8988T (cell line): ENCODE measurements at places on chromosomes 3 and 15.

DNA sequence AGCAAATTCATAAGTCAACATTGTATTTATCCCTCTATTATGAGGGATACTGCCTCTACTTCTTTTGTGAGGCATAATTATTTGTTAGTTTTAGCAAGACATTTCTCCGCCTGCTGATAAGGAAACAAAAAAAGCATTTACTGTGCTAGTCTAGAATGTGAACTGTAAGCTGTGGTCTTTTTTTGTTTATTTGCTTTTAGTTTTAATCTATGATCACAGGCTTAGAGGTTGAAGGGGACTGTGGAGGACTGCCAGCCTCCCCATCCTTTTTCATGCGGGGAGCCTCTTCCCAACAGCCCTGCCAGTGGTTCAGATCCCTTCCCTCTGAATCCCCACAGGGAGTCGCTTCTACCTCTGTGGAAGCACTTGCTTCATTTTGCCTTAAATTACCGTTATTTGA lies 331.0 kb upstream of the ROPN1 start:
- DNase-seq, result no peak

GRCh38 chr3:12981306-12982275 lies 91.6 kb downstream of the IQSEC1 start:
- no peak for DNase-seq

DNA sequence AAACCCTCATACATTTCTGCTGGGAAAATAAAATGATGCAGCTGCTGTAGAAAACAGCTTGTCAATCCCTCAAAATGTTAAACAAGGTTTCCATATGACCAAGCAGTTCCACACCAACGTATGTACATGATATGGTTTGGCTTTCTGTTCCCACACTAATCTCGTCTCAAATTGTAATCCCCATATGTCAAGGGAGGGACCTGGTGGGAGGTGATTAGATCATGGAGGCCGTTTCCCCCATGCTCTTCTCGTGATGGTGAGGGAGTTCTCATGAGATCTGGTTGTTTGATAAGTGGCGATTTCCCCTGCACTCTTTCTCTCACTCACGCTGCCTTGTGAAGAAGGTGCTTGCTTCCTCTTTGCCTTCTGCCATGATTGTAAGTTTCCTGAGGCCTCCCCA lies 100.6 kb upstream of the SLC24A5 start:
- no peak for DNase-seq

DNA sequence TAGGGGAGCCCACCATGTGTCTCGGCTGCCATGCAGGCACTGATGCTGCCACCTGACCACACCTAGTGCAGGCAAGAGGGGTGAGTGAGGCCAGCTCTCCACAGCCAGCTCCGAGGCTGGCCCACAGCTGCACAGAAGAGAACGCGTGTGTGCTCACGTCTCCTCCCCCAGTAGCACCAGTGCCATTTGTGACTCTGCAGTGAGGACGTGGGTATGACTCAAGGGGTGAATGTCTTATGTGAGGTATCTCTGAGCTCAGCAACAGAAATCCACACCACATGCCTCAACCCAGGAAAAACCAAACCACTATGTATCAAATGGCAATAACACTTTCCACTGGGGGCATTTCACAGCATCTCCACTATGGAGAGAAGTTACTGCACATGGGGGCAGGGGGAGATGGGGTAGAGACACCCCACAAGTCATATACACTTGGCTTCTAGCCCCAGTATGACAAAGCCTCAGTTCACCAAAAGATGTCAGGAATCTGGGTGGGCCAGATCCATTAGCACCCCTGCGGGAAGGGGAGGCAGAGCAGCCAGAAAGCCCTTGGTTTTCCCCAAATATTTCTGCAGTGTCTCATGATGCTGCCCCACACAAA lies 87.6 kb downstream of the LRIG1 start:
- DNase-seq, result no peak

- no peak for DNase-seq
Observed at GRCh38 chr15:32819448-32819847, 101.6 kb downstream of the GREM1 start.
